ENCODE measurements at places on chromosomes 6 and 20. TPM values are rescaled to one million over a fixed set of nuclear protein-coding genes. Genes with fewer than 3 reads are reported as not detected.
A peak's percentile ranks its signal among the peaks of the same experiment; 100 is the strongest.

The UBE3D gene
- total RNA-seq, result 4.8 TPM

The SLC17A1 gene
- not detected for total RNA-seq

The GJA10 gene
- 3.5 TPM for total RNA-seq

The TRIM31 gene
- not detected for total RNA-seq

DNA sequence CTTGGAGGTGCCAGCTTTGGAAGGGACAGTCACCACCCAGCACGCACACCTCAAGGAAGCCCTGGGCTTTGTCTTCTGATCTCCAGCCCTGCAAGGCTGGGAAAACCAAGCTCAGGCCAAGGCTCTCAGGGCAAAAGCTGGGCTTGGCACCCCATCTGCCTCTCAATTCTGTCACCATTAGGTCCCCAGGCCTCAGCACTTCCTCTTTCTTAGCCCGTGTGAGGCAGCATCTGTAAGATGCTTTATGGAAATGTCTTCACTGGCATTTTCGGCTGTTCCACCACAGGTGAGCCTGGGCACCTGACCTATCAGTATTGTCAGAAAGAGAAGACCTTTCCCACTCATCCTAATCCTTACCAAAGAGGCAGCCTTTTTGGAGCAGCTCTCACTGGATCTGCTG, 24.6 kb downstream of the GMEB2 start:
- DNase-seq, result no peak

GRCh38 chr6:31729979-31730630, 1.0 kb upstream of the DDAH2 start:
- peak; percentile 69 for DNase-seq

GRCh38 chr6:53294095-53294494, 54.7 kb downstream of the ELOVL5 start:
- DNase-seq, result no peak

GRCh38 chr6:79546186-79546585, 9.0 kb upstream of the LCA5 start:
- DNase-seq, result no peak

DNA sequence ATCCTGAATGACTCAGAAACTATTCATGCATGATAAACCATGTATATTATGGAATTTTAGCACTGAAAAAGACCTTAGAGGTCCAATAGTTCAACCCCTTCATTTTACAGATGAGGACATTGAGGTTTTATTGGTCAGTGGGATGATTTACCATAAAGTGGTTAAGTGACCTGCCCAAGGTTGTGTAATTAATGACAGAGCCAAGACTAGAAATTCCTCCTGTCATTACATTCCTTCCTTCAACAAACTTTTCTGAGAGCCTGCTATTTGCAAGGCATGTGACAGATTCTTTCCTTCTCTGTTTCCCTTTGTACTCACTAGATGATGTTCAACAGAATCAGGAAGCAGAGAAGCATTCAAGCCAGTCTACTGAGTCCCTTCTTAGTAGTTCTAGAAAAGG, 170.7 kb upstream of the KCNK16 start:
- no peak for DNase-seq

DNA sequence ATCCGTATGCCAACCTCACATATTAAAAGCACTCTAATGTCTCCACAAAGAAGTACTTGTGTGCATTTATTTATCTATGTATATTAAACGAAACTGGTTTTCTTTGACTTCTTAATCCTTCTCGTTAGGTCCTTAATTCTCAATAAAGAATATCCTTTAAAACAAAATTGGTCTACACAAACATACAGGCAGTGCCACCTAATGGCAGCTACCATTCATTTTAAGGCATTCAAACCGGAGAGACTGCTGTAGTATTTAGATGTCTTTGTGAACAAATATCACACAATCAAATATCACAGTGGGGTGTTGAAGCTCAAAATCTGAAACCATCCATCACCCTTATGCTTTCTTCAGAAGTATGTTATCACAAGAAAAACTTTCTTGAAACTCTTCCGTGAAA, 96.6 kb upstream of the IRAK1BP1 start:
- DNase-seq, result no peak

DNA sequence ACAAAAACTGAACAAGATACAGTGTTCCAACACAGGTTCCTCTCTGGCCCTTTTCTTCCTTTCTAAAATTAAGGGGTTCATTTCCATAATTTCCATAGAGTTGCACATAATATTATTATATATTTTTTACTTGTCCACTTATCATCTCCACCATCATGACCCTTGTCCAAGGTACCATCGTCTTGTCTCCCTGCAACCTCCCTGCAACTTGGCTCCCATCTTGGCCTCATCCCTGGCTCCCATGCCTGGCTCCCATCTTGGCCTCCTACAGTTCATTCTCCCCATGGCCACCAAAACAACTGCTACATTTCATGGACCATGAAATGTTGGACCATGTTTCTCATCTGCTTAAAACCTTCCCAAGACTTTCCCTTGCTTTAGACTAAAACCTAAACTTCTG, 3.1 kb upstream of the KCNB1 start:
- DNase-seq, result no peak

DNA sequence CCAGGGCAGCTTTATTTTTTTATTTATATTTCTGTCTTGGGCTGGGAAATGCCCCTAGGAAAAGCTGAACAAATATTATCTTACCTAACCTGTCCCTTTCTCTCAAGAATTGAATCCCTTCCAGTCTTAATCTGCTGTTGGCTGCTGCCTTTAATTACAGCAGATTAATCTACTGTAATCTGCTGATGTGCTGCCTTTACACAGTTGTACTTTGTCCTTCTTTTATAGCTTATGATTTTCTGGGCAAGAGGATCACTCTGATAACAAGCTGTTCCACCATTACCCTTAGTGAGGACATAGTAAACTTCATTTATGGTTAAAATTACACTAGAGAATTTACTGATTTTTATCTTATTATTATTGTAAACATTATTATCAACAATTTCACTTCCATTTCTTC, 234.5 kb upstream of the MAN1A1 start:
- no peak for DNase-seq

GRCh38 chr6:54574671-54575070, 266.4 kb downstream of the TINAG start:
- no peak for DNase-seq

- DNase-seq, result no peak
These were observed 69.4 kb upstream of the CLDN20 start for GRCh38 chr6:155194399-155194798.

GRCh38 chr20:22232923-22233322, 351.4 kb downstream of the FOXA2 start:
- no peak for DNase-seq

DNA sequence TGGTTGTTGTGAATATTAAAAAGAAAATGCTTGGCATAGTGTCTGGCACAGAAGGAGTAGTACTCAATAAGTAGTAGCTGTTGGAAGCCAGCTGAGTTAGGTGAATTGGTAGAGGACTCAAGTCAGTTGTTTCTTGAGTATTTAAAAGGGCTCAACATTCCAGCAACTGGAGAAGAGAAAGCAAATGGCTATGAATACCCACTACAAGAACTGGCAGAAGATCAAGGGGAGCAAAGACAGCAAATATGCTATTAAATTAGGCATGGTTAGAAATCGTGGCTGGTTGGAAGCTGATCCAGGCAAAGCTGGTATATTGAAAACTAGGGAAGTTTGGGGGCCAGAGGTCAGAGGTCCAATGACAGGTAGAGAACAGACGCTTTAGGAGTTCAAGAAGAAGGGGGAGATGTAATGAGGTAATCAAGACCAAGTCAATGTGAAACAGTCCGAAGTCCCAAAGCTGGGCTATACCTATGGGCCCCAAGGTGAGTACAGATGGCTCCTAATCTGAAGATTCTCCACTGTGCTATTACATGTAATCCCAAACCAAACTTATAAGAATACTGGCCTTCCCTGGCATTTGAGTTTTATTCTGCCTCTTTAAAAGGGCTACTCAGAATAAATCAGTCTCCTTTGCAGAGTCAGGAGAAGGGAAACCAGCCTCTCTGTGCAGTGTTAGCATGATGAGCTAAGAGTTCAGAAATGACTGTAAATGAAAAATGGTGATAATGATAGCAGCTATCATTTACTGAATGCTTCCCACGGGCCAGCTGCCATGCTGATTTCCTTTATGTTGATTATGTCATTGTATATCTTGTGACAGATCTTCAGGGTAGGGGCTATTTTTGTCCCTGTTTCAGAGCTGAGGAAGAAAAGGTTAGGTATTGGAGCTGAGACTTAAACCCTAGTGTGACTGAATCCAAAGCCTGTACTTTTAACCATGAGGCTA, 122.3 kb downstream of the ANKS1A start:
- DNase-seq, result no peak

DNA sequence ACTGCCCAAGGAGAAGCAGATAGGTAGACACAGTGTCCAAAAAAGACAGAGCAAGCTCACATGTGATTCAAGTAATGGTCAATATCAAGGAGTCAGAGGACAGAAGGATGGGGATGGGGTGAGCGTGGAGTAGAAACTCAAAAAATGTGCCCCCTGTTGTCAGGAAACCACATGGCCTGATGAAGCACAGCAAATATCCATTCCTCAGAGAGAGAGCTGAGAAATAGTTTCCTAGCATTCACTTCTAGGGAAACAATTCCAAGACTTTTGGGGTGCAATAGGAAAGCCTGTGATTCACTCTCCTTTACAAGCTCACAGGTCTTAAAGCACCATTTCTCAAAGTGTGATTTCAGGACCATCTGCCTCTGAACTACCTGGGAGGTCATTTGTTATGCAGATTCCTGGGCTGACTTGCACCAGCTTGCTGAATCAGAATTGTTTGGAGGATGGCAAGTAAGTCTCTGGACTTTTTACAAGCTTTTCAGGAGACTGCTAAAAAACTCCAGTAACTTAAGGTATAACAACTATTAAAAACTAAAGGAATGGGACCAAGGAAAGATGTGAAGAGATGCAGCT, 432.8 kb downstream of the HDGFL1 start:
- DNase-seq, result no peak

DNA sequence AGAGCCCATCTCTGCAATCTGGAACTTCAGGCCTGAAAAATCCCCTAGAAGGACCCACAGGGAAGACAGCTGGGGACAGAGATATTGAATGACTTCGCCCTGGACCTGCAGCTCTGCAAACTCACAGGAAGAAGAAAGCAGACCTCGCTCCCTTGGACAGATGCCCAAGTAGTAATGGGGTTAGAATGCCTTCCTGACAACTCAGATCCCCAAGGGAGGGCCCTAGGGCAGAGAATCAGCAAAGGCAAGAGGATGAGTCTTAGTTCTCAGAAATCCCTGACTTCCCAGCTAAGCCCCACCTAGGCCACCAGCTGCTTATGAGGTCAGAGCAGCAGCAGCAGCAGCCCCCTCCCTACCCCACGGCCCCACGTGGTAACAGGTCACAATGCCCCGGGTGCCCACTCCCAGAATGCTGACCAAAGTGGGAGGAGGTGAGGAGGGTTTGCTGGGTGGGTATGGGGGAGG, at the start of gene C20orf141:
Gene C20orf141 (plus strand): TSS at position 401 of the 465 bp plus-strand sequence. CDS start 198 bp downstream, outside the sequence.
- DNase-seq, result no peak

Measured in activated CD4-positive, alpha-beta memory T cell treated with anti-CD3 and anti-CD28 coated beads, Interleukin-2, amount 10 ng/mL, durations not matched to agents 7 days and 5 days (primary cell).